ENCODE measurements at places on chromosomes 6 and 20.

DNA sequence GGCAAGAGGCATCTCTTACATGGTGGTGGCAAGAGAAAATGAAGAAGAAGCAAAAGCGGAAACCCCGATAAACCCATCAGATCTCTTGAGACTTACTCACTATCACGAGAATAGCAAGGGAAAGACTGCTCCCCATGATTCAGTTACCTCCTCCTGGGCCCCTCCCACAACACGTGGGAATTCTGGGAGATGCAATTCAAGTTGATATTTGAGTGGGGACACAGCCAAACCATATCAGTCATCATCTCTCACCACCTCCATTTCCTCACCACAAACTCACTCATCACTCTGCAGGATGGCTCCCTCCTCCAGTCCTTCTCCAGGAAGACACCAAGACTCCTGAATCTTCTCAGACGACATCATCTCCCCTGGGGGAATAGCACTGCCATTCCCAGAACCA is 25.8 kb upstream of the SLC16A10 start:
- no peak for DNase-seq

DNA sequence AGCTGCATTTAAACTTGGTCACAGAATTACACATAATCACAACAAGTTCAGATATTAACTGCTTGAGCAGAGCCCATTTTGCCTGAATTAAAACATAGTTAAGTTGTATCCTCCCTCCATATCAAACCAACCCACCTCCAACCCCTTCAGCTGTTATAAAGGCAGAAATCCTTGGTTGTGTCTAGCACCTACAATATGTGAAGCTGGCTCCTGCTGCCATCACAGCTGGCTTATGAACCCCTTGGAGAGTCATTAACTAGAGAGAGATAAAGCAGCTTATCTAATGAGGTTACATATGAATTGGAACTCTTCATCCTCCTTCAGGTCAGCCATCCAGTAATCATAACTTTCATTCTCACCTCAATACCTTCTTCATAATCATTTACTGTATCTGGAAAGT is 101.8 kb downstream of the EPHA7 start:
- no peak for DNase-seq

DNA sequence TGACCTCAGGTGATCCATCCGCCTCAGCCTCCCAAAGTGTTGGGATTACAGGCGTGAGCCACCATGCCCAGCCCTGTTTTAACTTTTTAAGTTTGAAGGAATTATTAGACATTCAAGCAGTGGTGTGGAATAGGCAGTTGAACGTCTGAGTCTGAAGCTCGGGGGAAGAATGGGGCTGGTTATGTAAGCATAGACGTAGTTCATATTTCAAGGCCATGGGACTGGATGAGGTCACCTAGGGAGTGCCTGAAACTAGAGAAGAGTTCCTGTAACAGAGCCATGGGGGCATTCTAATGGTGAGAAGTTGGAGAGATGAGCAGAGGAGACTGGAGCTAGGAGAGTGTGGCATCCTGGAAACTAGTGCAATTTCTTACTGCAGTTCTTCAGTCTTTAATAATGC is 6.4 kb downstream of the CDKAL1 start:
- DNase-seq, result no peak

- no peak for DNase-seq
Observed at GRCh38 chr6:1667805-1668175, 58.1 kb downstream of the FOXC1 start.

- DNase-seq, result no peak
Observed at GRCh38 chr20:2739042-2739398, 46.4 kb downstream of the EBF4 start.

DNA sequence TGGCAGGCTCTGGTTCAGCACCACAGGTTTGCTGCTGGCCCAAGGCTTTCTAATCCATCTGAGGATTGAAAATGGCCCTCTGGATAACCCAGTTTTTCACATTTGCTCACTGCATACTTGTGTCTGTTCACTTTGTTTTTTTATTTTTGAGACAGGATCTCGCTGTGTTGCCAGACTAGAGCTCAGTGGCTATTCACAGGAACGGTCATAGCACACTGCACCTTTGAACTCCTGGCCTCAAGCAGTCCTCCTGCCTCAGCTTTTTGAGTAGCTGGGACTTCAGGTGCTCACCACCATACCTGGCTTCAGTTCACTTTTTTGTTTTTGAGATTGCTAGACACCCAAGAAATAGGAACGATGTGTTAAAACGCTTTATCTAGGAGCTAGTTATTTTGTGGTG is 57.9 kb downstream of the ITCH start:
- no peak for DNase-seq

DNA sequence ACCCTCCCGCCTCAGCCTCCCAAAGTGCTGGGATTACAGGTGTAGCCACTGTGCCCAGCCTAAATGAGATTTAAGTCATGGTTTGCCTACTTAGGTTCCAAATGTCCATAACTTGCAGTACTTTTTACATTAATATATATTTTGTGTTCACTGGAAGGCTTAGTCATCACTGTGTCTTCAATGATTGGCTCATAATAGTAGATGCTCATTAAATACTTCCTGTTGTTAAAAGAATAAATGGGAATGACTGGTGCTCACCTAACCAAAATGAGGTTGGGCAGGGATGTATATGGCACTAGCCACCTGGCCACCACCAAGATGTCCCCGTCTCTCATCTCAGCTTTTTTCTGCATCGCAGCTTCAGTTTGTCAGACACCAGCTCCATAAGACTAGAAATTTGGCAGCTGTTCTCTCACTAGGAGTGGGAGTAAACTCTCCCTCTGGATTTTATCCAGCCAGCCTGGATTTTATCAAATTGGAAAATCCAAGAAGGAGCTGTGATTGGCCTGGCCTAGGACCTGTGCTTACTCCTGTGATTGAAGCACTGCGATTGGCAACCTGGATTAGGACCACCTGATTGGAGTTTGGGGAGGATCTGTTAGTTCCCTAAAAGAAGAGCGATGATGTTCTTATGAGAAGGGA is 1.1 kb upstream of the GLO1 start:
- DNase-seq, result no peak

DNA sequence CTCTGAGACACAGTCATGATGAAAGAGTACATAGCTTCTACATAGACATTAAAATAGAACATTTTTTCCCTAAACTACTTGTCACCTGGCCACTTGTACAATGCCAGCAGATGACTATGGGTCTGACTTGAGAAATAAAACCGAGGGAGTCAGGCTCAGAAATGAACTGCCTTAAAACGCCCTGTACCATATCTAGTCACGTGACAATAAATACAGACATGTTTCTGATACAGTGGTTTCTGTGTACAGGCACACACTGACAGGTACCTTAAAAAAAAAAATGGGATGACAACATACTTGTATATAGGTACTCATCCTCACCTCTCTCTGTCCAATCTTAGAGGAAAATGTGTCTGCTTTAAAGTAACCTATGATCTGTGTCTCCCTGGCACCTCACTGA is 144.1 kb downstream of the SH3BGRL2 start:
- no peak for DNase-seq

GRCh38 chr20:54985091-54985490 is 509.7 kb downstream of the DOK5 start:
- no peak for DNase-seq

DNA sequence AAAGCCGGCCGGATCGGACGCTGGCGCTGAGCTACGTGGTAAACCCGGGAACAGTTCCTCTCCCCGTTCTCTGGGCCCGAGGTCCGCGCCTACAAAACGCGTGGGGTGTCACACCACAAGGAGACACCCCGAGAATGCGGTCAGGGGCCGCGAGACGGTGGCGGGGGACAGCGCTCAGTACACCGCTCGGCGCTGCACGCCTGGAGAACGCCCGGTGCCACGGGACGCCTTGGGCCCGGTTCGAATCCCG is 670 bp downstream of the NCOA5 start:
- DNase-seq, result peak; percentile 51

DNA sequence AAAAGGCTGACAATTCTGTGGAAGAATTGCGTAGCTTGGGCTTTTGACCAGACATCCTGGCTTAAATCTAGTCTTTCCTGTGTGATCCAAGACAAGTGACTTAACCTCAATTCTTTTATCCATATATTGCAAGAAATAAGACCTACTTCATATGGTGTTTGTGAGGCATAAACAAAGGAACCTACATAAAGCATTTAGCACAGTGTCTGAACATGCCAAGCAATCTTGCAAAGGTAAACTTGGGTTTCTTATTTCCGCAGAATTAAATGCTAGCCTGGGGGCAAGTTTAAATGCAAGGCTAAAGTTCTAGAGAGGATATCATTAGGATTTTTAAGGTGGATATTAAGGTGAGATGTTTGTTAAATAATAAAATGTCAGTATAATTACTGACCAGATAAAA is 47.9 kb downstream of the HDDC2 start:
- DNase-seq, result no peak

DNA sequence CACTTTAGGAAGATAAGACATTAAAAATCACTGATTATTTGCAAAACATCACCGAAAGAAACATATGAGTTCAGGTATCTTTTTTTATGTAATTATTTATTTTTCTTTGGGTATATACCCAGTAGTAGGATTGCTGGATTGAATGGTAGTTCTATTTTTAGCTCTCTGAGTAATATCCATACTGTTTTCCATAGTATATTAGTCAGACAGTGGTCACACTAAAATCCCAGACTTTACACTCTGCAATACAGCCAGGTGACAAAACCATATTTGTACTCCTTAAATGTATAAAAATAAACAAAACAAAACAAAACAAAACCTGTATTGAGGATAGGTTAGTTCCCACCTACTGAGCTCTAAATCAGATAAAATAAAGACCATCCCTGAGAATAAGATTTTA is 1024.3 kb upstream of the EYS start:
- no peak for DNase-seq

DNA sequence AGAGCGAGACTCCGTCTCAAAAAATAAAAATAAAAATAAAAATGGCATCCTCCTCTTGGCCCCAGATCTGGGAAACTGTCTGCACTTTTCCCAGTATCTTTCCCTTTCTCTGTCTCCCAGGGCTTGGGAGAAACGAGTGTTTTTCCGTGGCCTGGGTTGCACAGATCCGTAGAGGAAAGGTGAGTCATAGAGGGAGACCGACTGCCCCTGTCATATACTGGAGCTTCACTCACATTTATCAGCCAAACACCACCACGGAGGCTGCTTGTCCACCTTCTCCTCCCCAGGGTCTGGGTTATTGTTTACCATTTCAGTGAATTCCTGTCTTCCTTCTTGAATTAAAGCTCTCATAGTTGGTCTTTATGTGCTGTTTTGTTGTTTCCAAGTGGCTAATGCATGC is 31.9 kb upstream of the EIF2S2 start:
- DNase-seq, result no peak

DNA sequence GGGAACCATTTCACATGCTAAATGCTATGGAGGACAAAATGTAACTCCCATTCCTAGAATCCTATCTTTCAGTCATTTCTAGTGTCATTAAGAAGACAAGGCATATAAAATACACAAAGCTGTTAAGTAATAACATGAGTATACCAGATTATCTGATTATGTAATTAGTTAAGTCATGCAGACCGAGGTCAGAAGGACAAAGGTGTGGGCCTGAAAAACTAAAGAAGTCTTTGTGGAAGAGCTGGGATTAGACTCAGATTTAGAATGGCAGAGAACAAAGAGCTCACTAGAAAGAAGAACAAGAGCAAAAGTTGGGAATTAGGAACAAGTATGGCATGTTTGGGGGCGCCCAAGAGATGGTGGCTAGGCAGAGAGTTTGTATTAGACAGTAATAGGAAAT is 37.0 kb downstream of the EFHC1 start:
- no peak for DNase-seq

DNA sequence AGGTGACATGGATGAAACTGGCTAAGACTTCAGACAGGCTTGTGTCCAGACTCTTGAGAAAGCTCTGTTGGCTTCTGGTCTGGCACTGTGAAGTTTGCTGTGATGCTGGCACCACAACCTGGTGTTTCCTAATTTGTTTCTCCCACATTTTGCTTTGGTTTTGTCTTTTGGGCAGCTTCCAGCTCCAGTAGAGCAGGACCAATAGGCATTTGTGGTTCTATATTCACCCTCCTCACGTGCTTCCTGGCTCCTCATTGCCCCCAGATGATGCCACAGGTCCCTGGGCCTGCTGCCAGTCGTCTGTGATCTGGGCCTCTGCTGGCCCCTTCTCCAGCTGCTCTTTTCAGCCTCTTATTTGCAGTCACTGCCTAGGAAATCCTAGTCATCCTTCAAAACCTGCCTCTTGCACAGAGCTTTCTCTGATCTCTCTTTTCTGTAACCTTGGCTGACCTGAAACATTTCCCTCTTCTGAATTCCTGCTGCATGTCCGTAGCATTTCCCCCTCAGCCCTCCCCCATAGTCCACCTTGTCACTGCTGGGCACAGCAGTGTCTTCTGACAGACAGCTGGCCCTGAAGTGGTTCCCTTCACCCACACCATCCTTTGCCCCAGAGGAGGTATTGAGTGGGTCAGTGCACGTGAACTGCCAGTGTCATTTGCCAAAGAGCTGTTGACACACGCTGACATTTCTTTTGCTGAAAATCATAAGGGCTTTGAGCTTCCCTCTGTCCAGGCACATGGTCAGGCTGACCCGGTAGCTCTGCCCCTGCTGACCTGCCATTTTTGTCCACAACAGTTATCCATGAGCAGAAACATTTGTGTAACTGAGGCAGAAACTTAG is 63.0 kb downstream of the PTPN1 start:
- no peak for DNase-seq

DNA sequence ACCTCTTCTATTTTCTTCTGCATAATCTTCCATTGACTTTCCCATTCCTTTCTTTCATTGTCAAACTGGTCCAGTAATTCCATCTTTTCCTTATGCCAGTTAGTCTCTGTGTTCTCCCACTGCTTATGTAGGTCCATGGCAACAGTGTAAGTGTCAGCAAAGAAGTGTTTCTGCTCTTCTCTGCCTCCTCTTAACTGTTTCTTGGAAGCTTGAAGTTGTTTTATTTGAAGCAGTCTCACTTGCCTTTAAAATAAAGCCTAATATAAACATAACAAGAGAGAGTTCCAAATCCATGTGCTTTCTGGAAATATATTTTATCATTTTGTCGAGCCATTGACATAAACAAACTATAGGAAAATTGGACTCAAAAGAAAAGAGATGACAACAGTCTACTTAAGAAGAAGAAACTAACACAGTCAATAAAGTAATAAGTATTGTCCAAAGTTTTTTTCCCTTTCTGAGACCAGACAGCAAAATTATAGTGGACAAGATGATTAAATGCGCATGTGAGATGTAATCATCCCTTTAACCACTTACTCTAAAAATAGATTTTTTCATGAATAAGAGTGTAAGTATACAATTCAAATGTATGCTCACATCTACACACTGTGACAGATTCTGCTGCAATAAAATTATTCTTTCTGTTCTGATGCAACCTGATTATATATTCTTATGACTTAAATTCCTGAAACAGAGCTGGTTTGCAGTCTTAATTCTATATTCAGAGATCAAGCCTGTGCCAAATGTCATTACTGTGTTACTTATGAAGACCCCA is 5.2 kb downstream of the KIAA0408 start:
- no peak for DNase-seq

GRCh38 chr6:157999168-158000051 is 17.7 kb downstream of the SYNJ2 start:
- DNase-seq, result no peak

- DNase-seq, result no peak
Observed at GRCh38 chr6:166611631-166612030, 15.4 kb downstream of the RPS6KA2 start.
